ENCODE measurements at places on chromosomes 7 and 10.

DNA sequence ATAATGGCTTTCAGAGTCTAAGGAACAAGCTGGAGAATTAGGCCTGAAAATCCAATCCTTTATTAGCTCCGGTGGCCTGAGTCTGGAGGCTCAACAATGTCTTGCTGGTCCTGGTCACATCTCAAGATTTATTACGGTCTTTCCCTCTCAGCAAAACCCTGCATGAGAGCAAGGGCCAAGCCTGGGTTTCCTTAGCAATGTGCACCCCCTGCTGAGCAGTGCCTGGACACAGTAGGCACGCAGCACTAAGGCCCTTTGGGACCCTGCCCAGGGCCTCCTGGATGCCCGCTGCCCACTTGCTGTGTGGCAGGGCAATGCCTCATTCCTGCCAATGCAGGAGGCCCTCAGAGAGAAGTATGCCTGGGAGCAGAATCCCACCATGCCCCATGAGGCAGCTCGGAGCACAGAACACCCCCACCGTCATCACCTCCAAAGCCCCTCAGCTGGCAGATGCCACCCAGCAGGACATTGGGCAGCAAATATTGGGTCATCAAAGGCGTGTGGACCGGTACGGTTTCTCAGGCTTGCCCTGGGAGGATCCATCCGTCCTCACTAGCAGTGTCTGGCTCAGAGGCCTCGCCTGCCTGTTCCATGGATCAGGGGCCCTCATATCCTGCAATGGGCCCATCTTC is 156.4 kb downstream of the OAT start:
- DNase-seq = no peak

GRCh38 chr7:50085344-50085743 is 7.7 kb downstream of the ZPBP start:
- DNase-seq = no peak

GRCh38 chr10:98577168-98577567 is 130.4 kb upstream of the HPS1 start:
- DNase-seq = no peak

DNA sequence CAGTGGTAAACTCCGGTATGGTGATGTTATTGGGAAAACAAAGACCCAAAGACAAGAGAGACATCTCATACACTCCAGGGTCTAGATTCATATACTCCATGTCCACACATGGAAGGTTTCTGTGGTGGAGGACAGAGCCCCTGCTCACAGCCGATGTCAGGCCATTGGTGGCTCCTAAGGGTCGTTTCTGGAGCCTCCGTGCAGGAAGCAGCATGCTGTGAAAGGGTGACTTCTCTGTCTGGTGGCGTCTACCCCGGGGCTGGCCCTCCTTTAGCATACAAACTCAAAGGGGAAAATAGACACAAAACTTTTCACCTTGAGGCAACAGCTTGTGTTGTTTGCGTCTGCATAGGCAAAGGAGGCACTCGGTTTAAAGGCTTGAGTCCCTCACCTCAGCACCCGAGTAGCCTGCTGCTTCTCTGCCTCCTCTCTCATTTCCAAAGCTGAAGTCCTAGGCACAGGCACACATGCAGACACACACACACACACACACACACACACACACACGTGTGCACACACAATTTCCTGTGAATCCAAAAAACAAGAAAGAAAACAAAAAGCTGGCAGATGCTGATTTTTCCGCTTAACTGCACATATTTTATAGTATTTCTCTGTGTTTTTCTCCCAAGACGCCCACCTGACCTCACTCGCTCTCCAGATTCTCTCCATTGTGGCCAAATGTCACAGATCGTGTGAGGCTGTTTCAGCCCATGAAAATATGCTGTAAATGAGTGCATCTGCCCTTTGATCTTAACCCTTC is 601.4 kb upstream of the MGMT start:
- DNase-seq = no peak

GRCh38 chr7:151238924-151239836 is 6.9 kb downstream of the CHPF2 start:
- no peak for DNase-seq

DNA sequence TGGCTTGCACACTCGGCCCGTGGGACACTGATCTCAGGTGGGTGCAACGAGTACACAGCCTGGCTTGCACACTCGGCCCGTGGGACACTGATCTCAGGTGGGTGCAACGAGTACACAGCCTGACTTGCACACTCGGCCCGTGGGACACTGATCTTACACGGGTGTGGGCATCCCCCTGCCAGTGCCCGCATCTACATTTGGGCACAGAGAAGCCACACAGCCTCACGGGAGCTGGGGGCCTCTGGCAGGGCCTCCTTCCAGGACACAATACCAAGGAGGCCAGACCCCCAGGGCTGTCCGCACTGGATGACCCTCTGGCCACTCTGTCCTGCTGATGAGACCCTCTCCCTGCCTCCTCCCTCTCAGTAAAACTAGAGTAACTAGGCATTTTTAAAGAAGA is 330.5 kb downstream of the DNAJB6 start:
- DNase-seq = no peak

Data from inflammatory macrophage treated with lipopolysaccharide for 1 hour (primary cell).